Jurkat, Clone E6-1 (cell line): ENCODE measurements at places on chromosomes 16 and 17.

DNA sequence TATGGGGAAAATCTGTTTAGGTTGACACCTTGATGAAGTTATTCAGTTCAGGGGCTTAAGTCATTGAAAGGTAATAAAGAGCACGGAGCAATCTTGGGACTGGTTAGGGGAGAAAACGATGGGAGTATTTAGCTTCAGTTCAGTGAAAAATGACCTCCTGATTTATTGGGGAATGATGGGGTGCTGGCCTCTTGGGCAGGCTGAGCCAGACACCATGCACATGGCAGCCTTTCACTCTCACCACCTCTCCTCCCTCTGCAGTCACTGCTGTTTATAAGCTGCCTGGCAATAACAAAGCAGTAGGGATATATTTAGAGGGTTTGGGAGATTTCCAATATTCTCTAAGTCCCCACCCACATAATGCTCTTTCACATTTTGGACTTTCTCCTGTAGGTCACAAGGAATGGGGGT lies 140.5 kb upstream of the HS3ST2 start:
- no peak for DNase-seq

GRCh38 chr17:33169580-33170285 lies 123.4 kb downstream of the ASIC2 start:
- DNase-seq: no peak

- DNase-seq: no peak
Measured at GRCh38 chr16:88009563-88010342, 58.5 kb downstream of the BANP start.

DNA sequence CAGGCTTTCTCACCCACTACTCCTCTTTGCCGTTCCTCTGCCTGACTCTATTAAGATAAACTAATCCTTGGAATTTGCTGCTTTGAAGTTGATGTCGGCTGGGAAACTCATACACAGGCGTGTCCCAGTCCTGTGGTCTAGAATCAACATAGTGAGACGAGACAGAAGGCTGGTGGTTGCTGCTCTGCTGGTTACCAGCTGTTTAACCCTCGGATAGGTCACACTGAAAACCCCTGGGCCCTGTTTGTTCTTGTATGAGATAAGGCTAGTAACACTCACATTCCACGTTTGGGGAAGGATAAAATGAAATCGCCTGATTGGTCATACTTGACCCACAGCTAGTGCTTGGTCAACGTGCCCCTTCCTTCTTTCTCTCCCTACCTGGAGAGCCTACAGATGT lies 517.0 kb downstream of the CDH13 start:
- DNase-seq: no peak

DNA sequence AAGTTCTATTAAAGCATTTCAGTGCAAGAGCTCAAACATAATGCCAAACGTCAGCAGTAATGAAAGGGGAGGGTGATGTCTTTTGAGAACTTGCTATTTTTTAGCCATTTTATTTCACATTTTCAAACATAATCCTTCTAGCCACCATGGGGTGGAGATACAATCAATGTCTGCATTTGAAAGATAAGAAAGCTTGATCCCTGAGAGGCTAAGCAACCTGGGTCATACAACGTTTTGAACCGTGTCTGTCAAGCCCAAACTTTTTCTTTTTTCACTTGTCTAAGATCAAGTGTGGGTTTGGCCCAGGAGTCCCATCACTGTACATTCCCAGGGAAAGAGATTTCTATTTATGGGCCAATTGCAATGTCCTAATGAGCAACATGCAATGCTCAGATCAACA lies 331.1 kb downstream of the SLC39A11 start:
- no peak for DNase-seq
